ENCODE measurements at places on chromosomes 5 and 9.

- no peak for DNase-seq
These were observed 31.6 kb upstream of the ZNF618 start for GRCh38 chr9:113844466-113844865.

- no peak for DNase-seq
These were observed 918.6 kb upstream of the DMAC1 start for GRCh38 chr9:8718121-8718725.

GRCh38 chr5:1171340-1171941, 30.0 kb upstream of the SLC6A19 start:
- no peak for DNase-seq

DNA sequence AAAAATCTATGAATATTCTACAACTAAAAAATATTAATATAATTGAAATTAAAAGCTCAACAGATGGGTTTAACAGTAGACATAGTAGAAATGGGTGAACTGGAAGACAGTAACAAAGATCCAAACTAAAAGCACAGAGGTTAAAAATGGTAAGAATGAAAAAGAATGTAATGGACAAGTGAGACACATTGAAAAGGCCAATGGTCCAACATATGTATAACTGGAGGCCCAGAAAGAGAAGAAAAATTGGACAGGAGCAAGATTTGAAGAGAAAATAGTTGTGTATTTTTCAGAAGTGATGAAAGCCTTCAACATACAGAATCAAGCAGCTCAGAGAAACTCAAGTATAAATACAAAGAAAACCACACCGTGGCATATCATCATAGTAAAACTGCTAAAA, 58.6 kb downstream of the PCDHGC5 start:
- DNase-seq = no peak

- no peak for DNase-seq
These were observed 71.8 kb upstream of the MAMDC2 start for GRCh38 chr9:69971643-69972449.

DNA sequence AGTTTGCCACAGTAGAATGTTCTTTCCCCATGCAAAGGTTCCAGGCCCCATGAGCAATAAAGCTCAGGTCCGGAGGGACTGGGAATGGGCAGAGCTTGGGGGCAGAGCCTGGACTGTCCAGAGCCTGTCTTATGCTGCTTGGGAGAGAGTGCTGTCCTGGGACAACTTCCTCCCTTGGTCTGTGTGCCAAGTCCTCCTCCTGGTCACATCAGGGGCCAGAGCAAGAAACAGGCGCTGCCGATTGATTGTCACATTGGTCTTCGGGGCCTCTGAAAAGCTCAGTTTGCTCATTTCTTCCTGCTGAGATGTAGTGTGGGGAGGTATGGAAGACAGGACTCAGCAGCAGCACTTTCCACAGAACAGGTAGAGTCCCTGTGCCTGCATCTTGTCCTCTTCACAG, 54.0 kb upstream of the FCN1 start:
- DNase-seq = no peak

GRCh38 chr5:142977363-142978051, 207.3 kb downstream of the ARHGAP26 start:
- DNase-seq = no peak

Data from stimulated activated CD8-positive, alpha-beta memory T cell treated with anti-CD3 and anti-CD28 coated beads, Interleukin-4, amount 100 ng/mL, for 1 hour (primary cell).